ENCODE measurements at places on chromosomes 11 and 22.

DNA sequence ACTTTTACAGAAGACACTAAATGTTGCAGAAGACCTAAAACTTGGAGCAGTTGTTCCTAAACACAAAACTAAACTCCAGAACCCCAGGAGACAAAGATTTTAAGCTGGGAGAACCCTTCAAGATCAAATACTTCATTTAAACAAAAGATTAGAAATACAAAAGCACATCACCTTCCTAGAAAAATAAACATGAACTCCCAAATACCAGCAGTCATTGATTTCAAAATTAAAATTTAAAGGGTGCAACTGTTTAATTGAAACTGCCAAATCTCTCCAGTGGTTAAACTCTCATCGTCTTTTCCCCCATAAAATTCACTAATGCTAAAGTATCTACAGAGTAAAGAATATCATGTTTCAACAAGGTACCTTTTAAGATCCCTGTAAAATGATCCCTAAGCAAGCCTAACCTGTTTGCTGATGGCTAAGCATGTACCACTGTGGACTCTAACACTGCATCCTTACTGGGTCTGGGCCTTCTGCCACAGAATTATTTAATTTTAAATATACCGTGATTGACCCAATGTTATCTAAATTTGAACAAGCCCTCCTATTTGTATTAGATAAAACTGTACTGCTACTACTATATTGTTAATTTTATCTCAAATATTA, 53.7 kb upstream of the CCDC34 start:
- DNase-seq: peak; percentile 60

DNA sequence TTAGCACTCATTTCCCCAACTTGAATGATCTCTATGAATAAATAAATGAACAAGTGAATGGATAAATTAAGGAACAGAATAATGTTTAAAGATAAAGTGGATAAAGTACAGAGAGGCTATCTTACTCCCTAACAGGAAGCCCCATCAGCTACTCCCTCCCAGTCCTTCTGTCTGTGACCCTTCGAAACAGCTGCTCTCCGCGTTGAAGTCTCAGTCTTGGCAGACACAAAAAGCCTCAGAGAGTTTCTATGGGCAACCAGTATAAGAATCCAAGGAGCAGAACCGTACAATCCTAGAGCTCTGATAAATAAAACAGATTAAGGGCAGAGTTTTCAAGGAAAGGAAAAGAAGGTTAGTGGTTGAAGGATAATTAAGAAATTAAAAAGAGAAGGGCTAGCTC, 35.0 kb downstream of the GUCY1A2 start:
- DNase-seq: no peak

- DNase-seq: no peak
These were observed 669 bp downstream of the RPL27A start for GRCh38 chr11:8683115-8683807.

DNA sequence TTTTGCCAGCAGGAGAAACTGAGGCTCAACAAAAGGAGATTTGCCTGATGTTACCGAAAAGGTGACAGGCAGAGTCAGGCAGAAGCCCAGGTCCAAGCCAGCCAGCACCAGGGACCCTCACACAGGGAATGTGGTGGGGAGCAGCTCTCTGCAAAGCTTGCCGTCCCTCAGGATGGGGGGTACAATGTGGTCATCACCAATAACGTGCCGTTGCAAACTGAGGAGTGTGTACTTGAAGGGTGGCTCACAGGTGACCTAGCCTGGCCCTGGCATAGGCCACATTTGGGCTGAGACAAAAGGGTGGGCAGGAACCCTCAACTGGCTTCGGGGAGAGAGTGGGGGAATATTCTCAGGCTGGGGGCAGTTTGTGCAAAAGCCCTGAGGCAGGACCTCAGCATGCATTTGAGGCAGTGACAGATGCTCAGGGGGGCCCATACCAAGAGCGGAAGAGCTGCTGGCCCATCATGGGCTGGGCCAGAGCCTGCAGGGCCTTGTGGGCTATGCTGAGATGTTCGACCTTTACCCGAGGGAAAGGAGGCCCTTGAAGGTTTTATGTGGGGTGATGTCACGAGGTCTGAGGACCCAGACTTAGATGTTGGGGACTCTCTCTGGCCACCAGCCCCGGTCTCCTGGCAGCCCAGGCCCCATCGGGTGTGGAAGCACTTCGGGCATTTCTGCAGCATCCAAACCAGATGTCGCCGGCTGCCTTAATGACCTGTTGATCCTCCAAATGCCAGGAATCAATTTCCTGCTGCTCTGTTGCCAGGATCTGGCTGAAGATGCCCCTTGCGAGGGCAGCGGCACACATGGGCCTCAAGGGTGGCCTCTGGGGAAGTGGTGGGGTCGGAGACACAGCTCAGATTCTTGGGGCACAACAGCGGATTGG, 57.4 kb upstream of the SHISAL1 start:
- no peak for DNase-seq
